ENCODE measurements at places on chromosomes 5 and 9.

- no peak for DNase-seq
Measured at GRCh38 chr9:113601656-113602055, 138.1 kb downstream of the RGS3 start.

DNA sequence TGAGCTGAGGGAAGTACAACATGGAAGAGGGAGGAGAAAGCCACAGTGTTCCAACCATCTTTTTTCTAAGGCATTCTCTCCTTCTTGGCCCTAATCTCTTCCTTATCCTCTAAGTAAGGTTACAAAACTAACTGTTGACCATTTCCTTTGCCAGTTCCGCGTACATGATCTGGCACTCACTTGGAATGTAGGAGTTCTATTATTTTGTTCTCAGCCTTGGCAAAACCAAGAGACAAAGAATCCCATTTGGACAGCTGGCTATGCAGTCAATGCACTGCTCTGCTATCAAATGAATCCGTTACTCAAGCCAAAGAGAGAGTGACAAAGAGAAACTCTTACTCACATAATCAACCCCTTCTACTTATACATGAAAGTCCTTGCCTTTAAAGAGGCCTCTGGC is 410.3 kb downstream of the DTWD2 start:
- no peak for DNase-seq

- peak; percentile 53 for DNase-seq
Measured at GRCh38 chr5:84285641-84286637, 98.7 kb downstream of the EDIL3 start.

DNA sequence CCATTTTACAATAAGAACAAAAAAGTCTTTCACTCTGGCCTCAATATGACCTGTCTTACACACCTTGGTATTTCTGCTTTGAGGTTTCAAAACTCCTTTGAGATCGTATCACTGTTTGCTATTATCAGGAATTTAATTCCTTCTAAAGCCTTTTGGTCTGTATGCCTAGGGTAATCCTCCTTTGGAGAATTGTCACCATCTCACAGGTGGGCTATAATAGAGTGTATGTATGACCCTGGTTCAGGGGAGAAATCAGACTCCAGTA is 13.7 kb downstream of the CMYA5 start:
- no peak for DNase-seq

GRCh38 chr9:86925686-86926085 is 21.6 kb downstream of the GAS1 start:
- peak; percentile 89 for DNase-seq

All from fibroblast of upper back skin (primary cell).